ENCODE measurements at places on chromosomes 12 and 14. TPM values are rescaled to one million over a fixed set of nuclear protein-coding genes. Genes with fewer than 3 reads are reported as not detected.

C12orf50 gene
- total RNA-seq, result not detected

- peak; percentile 62 for DNase-seq
Measured at GRCh38 chr12:121295746-121296617, 527 bp downstream of the CAMKK2 start.

DNA sequence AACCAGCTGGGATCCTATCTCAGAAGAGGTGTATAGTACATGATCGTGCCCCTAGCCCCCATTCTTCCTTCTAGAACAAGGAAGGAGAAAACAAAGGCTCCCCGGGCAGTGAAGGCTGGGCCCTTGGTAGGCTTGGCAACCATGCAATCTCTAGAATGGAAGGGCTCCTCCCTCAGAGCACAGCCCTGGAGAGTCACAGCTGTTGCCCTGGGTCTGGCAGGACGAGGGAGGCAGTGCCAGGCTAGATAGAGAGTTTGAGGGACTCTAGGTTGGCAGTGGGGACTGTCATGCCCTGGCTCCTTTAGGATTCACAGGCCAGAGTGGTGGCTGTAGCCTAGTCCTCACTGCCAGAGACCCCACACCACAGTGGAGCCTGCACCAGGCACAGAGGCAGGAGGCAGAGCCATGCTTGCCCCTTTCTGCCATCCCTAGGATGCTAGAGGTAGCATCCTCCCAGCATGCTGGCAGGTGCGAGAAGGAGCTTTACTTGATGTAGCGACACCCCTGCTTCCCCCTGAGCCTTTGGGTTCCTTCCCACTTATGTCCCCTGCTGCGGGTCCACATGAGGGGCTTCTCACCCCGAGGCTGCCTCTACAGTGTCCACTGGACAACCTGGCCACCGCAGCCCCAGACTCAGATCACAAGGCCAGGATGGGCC lies 33.4 kb upstream of the CIPC start:
- DNase-seq, result no peak

- peak; percentile 35 for DNase-seq
Measured at GRCh38 chr12:16385782-16386646, 38.6 kb downstream of the MGST1 start.

GRCh38 chr12:101527682-101528081 lies 52.5 kb downstream of the SPIC start:
- no peak for DNase-seq

AKAP5 gene
- 31.7 TPM for total RNA-seq

CREBL2 gene
- 48.0 TPM for total RNA-seq

All from occipital lobe (tissue), 3 donors.